ENCODE measurements at places on chromosomes 6 and 20.

DNA sequence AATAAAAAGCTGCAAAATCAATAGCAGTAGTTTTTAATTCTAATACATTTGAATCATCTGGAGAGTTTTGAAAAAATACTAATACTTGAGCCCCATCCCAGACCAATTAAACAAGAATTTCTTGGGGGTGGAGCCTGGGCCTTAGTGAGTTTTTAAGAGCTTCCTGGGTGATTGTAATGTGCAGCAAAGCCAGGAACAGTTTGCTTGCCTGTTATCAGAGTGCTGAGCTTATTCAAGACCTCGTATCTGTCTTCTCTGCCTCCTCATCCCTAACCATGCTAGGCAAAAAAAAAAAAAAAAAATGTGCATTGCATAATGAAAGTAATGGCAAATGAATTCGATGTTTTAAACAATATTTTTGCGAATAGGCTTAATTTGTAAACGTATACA lies 36.4 kb upstream of the MYB start:
- DNase-seq: no peak

- no peak for DNase-seq
Observed at GRCh38 chr20:33408716-33409654, 7.7 kb upstream of the CDK5RAP1 start.

DNA sequence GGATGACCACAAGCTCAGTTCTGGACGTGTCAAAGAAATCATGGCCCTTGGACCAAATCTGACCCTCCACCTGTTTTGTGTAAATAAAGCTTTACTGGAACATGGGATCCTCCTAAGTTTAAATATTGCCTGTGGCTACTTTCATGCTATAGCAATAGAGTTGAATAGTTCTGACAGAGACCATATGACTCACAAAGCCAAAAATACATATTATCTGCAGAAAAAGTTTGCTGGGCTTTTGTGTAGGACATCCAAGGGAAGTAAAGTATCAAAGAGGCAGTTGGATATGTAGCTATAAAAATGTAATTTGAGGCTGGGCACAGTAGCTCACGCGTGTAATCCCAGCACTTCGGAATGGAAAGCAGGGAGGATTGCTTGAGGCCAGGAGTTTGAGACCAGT lies 78.9 kb downstream of the TOX2 start:
- DNase-seq: no peak

DNA sequence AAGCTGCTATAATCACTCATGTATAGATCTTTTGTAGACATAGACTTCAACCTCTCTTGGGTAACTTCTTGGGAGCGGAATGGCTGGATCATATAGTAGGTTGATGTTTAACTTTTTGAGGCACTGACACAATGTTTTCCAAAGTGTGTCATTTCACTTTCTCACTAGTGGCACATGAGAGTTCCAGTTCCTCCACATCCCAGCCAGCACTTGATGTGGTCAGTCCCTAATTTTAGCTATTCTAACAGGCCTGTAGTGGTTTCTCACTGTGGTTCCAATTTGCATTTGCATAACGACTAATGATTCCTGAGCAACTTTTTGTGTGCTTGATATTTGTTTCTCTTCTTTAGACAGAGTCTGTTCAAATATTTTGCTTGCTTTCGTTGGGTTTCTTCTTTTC lies 221.3 kb downstream of the DLL1 start:
- no peak for DNase-seq

DNA sequence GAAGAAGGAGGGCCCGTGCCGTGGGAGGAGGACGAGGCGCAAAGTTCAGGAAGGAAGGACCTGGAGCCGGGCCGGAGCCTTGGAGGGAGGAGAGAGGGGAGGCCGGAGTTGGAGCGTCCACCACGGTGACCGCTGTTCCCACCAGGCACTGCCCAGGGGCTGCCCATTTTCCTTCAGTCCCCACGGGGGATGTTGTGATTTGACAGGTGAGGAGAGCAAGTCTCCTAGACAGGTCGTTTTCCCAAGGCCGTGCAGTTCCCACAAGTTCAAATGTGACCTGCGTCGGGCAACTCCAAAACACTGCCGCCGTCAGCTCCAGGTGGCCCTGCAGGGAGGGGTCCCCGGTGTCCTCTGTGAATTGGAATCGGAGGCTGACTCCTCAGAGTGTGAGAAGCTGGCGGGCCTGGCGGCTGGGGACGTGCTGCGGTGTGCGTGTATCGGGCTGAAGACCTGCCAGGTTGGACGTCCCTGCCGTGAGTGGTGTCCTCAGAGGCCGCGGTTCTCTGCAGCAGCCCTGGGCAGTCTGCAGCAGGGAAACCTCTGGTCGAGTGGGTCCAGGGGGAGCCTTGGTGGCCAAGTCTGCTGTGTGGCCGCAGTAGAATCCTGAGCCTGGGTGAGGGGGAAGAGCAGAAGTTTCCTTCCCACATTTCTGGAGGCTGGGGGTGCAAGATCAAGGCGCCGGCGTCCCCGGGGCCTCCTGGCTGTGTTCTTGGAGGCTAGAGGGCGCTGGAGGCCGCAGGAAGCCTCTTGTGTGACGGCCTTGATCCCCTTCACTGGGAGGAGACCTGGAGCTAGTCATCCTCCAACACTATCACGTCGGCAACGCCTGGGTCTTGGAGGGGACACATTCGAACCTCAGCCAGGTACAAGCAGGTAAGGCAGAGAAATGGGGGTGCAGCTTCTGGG lies 115.1 kb upstream of the FRMD1 start:
- no peak for DNase-seq
